Left kidney (tissue), 8 donors: ENCODE measurements at places on chromosomes 7 and 10.

GRCh38 chr10:94292434-94293090, 70.2 kb downstream of the NOC3L start:
- no peak for DNase-seq

DNA sequence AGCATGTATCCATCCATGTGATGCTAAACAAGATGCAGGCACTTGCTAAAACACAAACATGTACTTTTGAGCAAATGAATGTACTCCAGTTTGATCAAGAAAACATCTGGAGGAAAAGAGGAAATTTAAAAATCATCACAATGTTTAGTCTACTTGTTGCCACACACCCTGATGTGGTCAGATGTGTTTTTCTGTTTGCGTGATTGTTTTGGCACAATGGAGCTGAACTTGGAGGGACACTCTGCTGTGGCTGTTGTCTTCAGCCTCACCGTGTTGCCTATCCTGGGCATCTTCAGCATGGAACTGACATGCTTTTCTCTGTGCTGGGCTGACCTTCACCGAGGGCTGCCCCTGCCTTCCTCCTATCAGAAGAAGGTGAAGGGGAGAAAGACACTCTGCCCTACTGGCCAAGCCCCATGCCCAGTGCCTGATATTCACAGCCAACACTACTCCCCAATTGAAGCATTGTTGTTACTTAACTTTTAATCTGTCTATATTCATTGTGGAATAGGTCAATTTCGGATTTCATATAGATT, 268.3 kb upstream of the IGFBP3 start:
- no peak for DNase-seq

- DNase-seq = peak; percentile 53
Measured at GRCh38 chr10:89837165-89838043, 136.0 kb downstream of the KIF20B start.

DNA sequence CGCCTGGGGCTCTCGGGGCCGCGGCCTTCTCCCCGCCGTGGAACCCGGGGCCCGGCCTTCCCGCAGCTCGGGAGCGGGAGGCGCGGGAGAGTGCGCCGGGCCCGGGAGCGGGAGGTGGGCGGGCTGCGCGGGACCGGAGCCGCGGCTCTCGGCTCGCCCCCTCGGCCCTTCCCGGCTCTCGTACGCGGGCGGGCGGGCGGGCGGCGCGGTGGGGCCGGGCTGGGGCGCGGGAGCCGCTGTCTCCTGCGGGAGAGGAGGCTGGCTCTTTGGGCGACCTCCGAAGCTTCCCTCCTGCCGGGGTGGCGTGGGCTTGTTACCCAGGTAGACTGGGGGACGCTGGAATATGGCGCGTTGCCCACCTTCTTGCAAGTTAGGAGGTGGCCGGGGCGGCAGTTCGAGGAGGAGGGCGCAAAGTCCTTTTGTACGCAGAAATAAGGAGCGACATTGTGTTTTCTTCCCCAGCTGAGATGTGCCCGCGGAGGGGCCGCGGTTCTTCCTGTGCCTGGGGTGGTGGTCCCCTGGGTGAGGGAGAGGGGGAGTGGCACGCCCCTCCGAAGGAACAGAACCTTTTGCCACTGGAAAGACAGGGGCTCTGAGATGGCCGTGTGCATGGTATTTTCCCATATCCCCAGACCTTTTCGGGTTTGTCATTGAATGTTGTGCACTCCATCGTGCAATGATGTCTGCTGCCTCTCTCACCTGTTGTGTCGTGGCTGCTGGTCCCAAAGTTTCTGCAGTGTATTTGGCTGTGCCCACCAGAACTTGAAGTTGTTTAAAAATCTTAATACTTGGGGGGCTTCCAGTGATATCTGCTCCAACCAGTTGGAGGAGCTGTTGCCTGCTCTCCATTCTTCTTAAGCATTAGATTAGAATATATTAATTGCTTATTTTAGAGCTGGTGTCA, 844 bp downstream of the NRF1 start:
- peak; percentile 44 for DNase-seq

GRCh38 chr7:68038621-68039314, 1042.1 kb downstream of the TYW1 start:
- no peak for DNase-seq

DNA sequence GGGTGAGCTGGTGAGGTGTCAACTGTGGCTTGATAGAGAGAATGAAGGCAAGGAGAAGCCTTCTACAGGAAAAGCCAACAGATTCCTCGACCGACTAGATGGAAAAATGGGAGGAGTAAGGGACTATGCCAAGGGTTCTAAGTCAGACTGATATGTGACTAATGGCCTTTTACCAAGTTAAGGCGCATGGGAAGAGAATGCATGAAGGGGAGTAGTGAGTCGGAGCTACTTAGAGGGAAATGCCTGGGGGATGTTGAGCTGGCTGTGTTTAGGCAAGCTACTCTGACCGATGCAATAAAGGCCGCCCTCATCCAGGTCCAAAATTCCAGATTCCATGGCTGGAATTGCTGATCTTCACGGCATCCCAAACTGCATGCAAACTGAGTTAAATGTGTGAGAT, 48.2 kb downstream of the APBB1IP start:
- no peak for DNase-seq

GRCh38 chr7:115043605-115044004, 121.7 kb downstream of the MDFIC start:
- no peak for DNase-seq

DNA sequence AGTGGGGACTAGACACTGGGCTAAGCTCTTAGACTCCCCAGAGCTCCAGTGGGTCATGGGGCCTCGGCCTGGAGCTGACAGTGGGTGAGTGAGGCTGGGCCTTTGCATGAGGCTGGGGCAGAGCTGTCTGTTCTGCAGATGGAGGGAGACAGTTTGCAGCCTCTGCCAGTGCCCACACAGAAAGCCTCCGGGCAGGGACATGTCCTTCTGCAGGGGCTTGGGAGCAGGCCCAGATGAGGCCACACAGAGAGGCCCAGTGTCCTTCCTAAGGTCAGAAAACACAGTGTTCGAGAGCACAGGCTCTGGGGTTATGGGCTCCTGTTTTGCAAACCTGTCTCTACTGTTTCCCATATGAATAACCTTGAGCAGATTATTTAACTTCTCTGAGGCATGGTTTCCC, 25.1 kb upstream of the HK1 start:
- DNase-seq = no peak

DNA sequence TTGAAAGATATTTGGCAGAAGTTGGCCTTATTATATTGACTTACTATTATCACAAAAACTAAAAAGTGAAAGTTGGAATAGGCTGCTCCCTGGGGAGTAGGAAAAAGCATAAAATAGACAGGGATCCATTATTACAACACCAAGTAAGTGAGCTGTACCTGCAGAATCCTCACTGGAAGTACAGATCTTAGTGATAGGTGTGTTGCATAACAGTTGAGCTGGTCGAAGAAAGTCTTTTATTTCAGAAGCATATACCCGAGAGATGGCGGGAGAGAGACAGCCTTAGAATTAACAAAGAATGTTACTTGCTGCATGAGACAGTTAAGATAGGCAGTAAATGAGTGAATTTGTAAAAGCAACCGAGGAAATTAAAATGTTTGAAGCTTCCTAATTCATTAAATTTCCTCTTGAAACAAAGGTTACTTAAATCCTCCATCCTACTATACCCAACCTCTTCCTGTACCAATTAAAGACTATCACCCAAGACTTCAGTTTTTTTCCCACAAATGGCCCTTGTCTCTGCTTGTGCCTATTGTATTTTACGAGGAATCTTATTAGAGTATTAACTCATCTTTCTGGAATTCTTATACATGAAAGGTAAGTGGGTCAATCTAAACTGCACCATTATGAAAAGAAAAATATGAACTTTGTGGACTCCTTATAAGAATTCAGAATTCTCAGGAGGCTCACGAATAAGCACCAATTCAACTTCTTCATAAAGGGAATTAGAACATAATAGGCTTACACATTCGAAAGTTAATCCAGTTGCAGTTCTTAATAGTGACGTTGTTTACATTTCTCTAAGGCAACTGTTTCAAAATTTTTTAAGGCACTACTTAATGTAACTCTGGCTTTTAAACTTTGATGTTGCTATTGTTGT, 56.2 kb downstream of the CREM start:
- no peak for DNase-seq

- DNase-seq = no peak
Measured at GRCh38 chr7:94223375-94224084, 171.2 kb upstream of the COL1A2 start.

DNA sequence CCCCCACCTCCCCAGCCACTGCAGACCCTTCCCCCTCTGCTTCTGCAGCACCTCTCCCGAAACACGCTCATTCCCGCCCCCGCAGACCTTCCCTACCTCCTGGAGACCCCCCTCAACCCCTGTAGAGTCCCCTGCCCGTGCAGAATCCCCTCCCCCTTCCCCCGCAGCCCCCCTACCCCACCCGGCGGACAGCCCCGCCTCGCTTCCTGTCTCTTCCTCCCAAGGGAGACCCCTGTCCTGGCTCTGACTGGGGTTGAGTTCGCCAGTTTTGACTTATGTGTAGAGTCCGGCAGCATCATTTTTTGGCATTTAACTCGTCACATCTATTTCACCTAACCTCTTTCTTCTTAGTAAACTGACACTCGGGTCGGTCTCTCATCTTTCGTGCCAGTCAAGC, 54.0 kb downstream of the ALOX5 start:
- no peak for DNase-seq

GRCh38 chr7:105932835-105933477, 30.1 kb upstream of the CDHR3 start:
- no peak for DNase-seq

GRCh38 chr7:20229646-20230500, 12.7 kb upstream of the MACC1 start:
- DNase-seq = no peak
